ENCODE measurements at places on chromosomes 6 and 20.
A peak's percentile ranks its signal among the peaks of the same experiment; 100 is the strongest.

GRCh38 chr6:16321826-16322225, 83.4 kb downstream of the GMPR start:
- DNase-seq = no peak

- DNase-seq = no peak
These were observed 16.9 kb upstream of the ZSCAN16 start for GRCh38 chr6:28107506-28107905.

- DNase-seq = no peak
These were observed 153.3 kb downstream of the SCML4 start for GRCh38 chr6:107670792-107671199.

- no peak for DNase-seq
These were observed 124.9 kb downstream of the CARMIL1 start for GRCh38 chr6:25404091-25404490.

- DNase-seq = no peak
These were observed 141.6 kb upstream of the DTNBP1 start for GRCh38 chr6:15804164-15805154.

GRCh38 chr6:91822581-91822980, 1235.7 kb upstream of the MAP3K7 start:
- DNase-seq = no peak

DNA sequence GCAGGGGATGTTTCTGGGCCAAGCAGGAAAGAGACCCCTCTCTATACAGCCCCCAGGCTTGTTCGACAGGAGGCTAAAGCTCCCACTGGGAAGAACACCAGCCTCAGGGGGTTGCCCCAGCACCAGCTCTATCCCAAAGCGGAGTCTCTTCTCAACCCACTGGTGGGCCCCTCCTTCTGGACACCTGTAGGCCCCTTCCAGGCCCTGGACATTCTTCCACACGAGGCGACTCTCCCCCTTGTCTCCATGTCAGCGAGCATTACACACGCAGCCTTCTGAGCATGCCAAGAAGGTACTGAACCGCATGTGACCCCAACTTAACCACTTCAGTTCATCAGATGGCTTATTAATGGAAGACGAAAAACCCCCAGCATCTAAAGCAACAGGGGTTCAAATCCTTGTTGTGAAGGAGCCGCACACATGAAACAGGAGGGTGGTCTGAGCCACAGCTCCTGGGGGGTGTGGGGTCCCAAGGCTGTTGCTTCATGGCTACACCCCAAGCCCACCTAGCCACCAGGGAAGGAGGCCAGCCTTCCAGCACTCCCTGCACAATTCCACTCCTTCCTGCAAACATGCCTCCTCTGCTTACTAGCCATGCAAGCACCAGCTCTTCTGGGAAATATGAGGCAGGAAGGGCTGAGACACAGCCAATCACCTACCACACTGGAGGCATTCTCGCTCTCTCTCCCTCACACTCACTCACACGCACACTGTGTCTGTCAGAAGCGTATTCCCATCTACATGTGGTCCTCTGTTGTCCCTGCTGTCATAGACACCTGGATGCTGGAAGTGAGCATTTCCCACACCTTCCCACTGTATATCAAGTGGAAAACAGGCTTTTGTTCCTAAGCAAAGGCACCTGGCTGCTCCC, 104.5 kb downstream of the NOL4L start:
- no peak for DNase-seq

GRCh38 chr20:60262967-60263603, 304.9 kb downstream of the CDH26 start:
- DNase-seq = peak; percentile 63

DNA sequence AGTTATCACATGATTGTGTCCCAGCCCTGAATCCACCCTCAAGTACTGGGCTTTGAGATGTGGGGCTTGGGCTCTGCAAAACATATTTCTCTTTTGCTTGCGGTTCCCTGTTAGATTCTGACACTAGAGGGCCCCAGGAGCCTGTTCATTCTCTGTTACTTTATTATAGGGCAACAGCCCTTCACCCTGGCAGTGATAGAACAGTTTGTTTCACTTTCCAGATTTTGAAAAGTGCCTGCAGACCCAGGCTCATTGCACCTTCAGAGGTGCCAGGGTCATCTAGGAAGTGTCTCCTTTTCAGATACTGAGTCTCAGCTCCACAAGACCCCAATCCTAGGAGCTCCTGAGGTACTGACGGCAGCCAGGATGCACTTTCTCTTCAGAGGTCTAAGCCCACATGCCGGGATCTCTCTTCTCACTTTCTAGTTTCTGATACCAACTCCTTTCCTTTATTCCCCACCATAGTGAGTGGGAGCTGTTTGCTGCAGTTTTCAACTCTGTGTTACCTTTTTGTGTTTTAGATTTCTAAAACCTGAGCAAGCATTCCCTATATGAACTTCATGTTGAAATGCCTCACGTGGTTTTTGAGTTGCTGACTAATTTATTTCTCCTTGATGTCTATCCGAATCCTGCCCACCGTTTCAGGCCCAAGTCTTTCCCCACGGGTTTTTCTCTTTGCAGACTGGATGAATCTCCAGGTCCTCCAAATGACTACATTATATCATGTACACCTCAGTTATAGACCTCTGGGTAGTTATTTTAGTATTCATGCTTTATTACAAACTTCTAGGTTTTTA, 10.9 kb downstream of the ABT1 start:
- DNase-seq = peak; percentile 63

DNA sequence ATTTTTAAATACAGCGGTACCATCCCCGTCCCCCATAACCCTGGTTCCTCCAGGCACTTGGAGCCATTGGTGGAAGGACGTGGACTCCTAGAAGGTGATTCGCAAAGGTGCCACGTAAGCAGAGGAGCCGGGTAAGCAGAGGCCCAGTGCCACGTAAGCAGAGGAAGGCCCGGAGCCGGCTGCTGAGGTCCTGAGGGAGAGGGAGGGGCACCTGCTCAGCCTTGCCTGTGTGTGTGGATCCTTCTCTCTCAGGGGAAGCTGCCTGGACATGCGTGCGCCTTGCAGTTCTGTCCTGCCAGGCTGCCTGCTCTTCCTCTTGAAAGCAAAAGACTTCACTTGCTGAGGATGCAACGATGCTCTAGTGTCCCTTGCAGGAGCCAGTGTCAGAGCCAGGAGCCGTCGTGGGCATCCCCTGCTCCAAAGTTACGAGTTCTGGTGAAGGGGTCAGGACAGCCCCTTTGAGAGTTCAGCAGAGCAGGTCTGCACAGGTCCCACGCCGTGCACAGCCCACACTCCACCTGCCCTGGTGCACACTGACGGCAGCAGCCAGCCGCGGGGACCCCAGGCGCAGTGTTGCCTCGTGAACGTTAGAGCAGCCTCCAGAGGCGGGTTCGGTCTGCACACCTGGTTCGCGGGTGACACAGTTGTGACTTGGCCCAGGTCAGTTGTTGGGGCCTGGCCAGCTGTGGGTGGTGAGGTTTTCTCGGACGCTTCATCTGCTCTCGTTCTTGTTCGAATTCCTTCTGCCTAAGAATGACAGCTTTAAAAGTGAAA, 1.9 kb upstream of the NKAIN4 start:
- DNase-seq = no peak

DNA sequence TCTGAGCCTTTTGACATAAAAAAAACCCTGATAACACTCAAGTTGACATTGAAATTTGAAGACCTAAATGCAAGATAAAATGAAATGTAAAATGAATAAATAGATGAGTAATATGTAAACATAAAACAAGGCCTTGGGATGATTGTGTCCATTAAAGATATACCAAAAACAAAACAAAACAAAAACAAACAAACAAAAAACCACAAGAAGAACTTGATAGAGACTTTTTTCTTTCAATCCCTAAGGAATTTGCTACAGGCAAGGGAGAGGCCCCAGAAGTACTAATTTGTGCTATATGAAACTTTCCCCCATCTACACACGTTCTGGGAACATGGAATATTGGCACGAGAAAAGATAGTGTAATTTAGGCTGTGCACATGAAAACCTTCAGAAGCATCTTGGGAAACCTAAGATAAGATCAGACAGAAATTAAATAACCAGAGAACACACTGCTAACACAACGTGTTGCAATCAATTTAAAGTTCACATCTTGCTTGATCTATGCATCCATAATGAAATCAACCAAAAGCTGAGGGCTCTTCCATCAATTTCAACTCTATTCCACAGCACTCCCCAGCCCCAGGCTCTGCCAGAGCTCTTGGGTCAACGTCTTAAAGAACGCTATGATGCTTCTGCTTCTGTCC, 201.1 kb upstream of the RREB1 start:
- no peak for DNase-seq

DNA sequence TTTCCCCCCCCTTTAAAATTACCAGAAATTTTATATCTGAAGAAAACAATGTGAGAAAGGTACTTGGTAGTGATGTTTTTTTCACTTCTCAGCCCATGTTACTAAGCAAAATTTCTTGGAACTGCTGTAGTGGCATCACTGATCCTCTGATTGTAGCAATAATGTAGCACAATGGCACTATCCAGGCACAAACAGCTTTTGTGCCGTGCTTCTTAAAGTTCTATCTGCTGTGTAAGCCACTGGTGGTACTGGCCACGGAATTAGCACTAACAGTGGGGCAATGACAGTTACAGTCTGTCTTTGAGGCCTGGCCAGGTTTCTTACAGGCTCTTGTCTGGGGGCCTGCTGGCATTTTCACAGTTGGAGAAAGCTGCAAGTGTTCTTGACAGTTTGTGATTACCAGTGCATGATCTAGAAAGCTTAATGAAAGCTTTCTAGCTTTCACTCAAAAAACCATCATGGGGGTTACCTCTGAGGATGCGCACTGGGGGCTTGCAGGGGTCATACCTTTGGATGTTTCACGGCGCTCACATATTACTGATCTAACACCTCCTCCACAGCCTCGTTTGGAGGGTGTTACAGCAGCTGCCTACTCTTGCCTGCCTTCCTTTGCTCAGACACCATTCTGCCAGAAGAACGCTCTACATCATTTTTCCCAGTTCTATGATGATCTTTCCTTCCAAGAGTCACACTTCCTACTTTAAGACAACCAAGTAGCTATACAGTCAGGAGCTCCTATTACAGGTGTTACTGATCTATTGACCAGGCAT, 58.4 kb upstream of the ARMH2 start:
- no peak for DNase-seq

- peak; percentile 86 for DNase-seq
These were observed 23.0 kb downstream of the IL17F start for GRCh38 chr6:52221302-52221701.

DNA sequence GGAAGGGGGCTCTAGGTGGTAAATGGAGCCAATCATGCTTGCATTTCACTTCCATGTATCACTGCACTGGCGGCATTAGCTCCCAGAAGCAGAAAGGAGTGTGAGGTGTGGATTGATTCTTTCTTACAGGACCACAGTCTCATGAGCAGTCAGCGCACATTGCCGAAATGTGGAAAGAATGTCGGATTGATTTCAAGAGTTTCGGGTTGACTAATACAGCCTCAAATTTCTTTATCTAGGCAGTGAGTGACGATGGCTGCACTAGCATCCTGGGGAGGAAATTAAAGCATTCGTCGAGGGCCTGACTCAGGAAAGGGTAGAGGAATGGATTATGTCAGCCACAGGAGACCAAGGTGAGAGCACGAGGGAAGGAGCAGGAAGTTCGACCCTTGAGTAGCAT, 222.8 kb upstream of the CDYL start:
- no peak for DNase-seq

DNA sequence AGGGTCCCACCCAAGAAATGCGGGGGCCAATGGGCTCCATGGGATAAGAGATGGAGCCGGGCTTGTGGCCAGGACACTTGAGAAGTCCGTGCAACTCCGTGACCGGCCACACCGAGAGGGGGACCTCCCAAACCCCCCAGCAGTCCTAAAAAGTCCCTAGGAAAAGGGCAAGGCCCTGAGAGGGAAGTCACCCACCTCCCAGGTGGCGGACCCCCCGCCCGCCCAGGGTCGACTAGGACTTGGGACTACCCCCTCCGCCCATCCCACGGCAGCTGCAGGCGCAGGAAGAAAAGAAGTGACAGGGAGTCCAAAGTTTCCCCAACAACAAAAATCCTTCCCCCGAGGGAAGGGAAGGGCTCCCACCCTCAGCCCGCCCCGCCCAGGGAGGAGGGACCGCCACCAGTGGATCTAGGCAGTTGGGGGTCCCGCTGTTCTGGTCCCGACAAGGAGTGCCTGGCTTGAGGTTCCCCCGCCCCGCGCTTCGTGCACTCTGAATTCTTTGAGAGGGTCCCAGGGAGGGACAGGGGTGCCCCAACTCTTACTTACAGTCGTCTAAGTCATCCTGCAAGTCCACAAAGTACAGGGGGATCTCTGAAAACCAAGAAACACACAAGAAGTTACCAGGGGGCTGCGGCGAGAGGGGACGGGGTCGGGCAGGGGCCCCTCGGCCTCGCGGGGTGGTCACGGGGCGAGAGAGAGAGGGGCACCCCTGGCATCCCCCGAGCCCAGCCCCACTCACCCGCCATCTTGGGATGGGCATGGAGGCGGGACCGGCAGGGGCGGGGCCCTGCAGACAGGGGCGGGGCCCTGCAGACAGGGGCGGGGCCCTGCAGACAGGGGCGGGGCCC, 611 bp upstream of the RAB22A start:
- DNase-seq = no peak

DNA sequence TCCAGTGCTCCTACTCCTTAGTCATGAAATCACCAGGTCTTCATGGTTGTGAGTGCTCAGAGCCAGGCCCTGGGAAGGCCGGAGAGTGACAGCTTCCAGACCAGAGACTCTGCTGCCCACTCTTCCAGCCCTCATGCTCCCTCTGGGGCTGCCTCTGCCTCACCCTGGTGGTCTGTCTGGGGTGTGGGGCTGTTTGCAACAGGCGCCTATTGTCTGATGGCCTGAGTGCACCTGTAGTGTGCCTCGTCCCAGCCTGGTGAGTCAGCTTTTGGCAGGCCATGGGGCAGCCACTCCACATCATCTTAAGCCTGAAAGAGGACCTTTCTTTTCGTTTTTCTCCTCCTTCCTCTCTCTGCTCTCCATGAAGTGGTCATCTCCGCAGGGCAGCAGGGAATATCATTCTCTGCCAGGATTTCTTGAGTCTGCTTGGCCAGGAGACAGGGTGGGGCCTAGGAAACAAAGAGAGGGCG, 173.8 kb downstream of the VEGFA start:
- no peak for DNase-seq

DNA sequence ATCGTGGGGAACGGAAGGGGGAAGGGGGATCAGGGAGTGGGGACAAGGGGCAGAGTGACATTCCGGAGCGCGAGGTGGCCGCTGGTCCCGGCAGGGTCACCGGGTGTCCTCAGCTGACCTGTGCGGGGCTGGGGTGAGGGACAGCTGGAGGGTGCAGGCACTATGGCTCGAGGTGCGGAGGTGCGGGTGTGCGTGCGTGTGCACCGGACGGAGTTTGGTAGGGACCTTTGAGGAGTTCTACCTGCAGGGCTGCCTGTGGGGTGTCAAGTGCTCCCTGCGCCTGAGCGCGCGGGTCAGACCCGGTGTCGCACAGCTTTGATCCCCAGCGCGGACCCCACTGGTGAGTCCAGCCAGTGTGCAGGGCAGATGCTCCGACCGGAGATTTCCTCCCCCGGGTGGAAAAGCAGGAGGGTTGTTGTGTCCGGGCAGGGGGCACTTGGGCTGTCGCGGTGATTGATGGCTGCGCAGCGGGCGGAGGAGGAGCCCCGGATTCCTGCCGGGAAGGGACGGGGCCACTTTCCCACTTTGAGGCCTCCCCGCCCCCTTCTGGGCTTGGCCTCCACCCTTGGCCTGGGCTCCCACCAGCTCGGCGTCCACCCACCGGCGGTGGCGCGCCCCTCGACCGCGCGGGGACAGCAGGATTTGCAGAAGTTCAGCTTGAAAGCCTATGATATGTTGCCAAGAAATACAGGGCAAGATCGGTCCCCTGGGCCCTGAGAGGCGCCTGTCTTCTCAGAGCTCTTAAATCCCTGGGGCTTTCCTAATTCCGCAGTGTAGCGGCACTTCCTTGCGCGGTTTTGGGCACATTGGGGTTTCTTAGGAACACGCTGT, 658 bp downstream of the RIN2 start:
- DNase-seq = no peak

GRCh38 chr20:57570920-57571319, 10.0 kb downstream of the PCK1 start:
- DNase-seq = no peak

- no peak for DNase-seq
These were observed 110.8 kb downstream of the EDN3 start for GRCh38 chr20:59411170-59411569.
